ENCODE measurements at places on chromosomes 3 and 15.

GRCh38 chr3:182755308-182755707 is 38.0 kb upstream of the ATP11B start:
- no peak for DNase-seq

GRCh38 chr3:122919291-122919610 is 108.3 kb downstream of the SEMA5B start:
- DNase-seq = no peak

DNA sequence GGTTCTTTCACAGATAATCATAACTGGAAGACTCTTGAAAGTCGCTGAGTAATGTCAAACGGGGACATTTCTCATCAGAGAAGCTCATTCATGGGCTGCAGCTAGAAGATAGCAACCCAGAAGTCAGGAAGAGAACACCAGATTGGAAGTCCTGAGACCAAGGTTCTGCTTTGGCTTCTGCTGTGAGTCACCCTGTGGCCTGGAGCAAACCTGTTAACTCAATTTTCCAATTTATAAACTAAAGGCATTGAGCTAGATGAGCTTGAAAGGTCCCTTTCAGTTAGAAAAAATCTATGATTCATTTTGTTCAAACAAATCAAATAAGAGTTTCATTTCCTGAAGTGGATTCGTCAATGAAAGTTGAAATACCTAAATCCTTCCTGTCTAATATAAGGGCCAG is 402.2 kb downstream of the EPHB1 start:
- no peak for DNase-seq

GRCh38 chr3:196192036-196192523 is 19.1 kb downstream of the ZDHHC19 start:
- DNase-seq = no peak

DNA sequence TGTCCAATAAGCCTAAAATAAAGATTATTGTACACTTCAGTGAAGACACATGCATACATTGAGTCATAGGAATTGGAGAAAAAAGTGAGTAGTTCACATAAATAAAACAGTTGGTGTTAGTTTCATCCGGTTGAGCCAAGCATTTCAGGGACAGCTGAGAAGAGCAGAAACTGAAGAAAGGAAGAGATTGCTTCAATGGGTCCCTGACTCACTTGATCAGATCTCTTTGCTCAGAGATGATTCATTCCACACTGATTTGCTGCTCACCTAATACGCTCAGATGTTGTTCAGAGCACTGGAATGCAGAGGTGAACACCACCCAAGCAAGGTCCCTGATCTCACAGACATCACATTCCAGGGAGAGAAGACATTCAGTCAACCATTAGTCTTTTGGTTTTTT is 93.7 kb downstream of the RAD18 start:
- DNase-seq = no peak
